ENCODE measurements at places on chromosomes 5 and 9. TPM values are rescaled to one million over a fixed set of nuclear protein-coding genes. Genes with fewer than 3 reads are reported as not detected.
A peak's percentile ranks its signal among the peaks of the same experiment; 100 is the strongest.

DNA sequence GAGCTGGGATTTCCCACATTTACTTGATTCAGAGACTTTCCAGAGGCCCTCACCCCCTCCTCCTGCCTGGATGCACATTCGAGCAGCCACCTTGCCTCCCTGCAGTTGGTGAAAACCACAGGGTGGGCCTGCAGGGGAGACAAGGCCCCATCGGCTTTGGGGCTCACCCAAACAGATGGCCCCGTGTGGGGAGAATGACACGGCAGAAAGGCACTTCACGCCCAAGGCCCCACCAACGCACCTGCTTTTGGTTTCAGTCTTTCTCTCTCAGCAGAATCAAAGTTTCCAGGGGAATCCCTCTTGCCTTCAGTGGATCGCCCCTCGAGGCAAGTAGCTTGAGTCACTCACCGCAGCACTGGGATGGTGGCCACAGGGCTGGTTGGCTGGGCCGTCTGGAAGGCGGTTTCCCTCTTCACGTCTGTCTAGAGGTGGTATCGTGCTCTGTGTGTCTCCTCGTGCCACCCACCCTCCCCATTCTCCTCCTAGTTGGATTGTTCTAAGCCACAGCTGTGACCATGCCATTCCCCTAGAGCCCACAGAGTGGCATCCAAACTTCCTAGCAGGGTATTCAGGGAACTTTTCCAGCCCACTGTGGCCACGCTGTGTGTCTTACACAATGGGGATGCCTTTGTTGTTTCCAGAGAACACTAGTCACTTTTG is 31.8 kb downstream of the SEC61B start:
- DNase-seq: no peak

Gene OSMR
- 85.6 TPM for total RNA-seq

DNA sequence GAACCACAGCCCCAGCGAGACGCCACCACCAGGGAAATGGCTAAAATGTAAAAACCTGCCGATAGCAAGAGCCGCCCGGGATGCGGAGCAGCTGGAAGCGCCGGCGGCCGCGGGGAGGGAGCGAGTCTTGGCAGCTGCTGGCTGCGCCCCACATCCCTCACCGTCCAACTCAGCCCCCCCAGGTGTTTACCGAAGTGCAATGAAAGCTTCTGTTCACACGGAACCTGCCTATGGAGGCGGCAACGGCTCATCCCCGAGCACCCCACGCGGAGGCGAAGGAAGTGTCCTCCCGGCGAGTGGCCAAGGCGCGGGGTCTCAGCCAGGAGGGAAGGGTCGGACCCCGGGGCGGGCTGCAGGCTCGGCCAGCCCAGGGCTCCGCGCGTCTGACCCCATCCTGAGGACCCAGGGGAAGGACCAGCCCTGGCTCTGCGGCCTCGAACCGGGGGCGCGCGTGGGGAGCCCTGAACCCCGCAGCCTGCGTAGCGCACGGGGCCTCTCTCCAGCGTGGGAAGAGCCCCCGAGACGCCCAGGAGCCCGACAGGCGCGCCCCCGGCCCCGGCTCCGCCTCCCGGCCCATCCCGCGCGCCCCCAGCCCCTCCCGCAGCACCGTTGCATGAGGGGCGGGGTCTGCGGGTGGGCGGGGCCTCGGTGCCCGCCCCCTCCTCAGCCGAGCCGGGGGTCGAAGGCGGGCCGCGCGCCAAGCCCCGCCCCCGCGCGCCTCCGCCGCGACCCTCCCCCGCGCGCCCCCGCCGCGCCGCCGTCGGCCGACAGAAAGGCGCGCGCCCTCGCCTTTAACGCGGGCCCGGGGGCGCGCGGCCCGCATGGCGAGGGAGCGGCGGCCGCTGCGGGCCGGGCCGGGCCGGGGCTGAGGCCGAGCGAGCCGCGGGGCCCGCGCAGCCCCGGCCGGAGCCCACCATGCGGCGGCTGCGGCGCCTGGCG is at the start of gene DIPK1B:
DIPK1B (plus strand) TSS at position 822 of the 939 bp plus-strand sequence; CDS start at position 916, 94 bp downstream.
- DNase-seq: no peak

Gene MZB1
- 5.2 TPM for total RNA-seq

Gene GRIN1
- total RNA-seq: 0.64 TPM

DNA sequence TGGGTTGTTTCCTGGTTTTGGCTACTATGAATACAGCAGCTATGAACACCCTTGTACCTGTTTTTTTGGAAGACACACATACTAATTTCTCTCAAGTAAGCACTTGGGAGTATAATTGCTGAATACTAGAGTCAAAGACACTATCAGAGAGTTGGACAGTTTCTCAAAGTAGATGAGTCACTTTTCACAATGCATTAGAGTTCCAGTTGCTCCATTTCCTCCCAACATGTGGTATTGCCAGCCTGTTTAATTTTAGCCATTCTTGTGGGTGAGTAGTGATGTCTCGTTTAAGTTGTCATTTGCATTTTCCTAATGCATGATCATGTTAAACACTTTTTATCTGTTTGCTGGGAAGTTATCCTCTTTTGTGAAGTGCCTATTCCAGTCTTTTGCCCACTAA is 81.6 kb upstream of the GDNF start:
- DNase-seq: no peak

DNA sequence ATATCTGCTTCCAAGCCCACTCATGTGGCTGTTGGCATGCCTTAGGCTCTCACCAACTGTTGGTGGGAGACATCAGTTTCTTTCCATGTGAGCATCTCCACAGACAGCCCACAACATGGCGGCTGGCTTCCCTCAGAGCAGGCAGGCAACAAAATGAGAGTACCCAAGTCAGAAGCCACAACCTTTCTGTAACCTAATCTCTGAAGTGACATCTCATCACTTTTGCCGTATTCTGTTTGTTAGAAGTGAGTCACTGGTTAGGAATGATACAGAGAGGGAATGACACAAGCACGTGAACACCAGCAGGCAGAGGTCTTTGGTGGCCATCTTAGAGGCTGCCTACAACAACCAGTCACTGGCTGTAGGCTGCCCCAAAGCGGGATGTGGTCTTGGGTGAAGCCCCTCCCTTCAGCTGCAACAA is 88.6 kb upstream of the RASGRF2 start:
- no peak for DNase-seq

Gene PGM5
- 25.0 TPM for total RNA-seq

DNA sequence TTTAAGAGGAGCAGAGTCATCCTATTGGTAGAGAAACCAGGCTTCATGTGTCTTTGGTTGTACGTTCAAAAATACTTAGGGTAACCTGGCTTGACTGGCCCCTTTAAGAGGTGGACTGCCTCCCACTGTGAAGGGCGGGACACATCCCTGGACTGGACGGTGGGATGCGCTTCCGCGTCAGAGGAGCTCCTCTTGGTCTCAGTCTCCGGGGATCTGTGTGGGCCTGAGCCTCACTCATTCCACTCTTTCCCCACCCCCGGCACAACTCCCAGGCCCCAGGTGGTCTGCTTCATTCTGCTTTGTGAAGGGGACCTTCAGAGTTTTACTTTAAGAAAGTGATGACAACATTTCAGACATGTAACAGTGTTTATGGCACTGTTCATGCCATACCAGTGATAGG is 601.1 kb downstream of the IRX1 start:
- DNase-seq: no peak

Gene SLC1A1
- total RNA-seq: 52.7 TPM

GRCh38 chr9:14433351-14434157 is 119.6 kb upstream of the NFIB start:
- DNase-seq: no peak

DNA sequence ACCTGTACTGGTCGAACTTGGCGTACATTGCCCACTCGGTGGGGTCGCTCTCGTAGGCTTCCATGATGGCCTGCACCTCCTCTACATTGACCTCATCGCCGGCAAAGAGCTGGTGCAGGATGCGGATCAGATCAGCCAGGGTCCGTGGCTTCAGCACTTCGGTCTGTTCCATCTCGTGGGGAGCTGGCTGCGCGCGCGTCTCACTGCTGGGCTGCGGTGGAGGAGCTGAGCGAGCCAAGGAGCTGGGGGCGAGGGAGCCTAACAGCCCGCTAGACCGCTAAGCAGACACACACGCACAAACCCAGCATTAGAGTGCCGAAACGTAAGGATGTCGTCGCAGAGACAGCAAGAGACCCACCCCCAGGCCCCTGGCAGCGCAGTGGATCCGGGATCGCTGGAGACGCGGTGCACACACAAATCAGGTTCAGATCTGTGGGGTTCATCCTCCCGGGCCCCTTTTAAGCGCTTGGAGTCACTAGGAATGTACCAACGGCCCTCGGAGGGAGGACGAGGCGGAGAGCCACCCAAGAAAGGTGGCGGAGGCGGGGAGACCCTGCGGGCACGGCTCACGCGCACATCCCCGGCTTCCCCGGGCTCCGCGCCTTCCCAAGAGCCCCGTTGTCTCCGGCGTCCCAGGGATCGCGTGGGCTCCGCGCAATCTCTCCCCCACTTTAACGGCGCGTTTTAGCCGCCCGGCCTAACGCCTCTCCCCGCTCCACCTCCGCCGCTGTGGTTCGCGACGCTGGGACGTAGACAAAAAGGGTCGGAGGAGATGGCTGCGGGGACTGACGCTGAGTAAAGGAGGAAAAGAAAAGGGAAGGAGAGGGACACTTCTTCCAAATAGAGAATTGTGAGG is at the start of gene CDO1:
CDO1 (minus strand) TSS at position 434 of the 856 bp plus-strand sequence; CDS start at position 172, 262 bp downstream.
- DNase-seq: peak; percentile 65

- no peak for DNase-seq
These were observed 90.3 kb upstream of the OTULINL start for GRCh38 chr5:14491015-14491915.

Gene ANKRD18B
- total RNA-seq: 1.2 TPM

GRCh38 chr5:181164076-181164952 is 16.9 kb downstream of the OR2V2 start:
- DNase-seq: no peak

GRCh38 chr5:115978779-115979178 is 16.5 kb downstream of the LVRN start:
- no peak for DNase-seq

DNA sequence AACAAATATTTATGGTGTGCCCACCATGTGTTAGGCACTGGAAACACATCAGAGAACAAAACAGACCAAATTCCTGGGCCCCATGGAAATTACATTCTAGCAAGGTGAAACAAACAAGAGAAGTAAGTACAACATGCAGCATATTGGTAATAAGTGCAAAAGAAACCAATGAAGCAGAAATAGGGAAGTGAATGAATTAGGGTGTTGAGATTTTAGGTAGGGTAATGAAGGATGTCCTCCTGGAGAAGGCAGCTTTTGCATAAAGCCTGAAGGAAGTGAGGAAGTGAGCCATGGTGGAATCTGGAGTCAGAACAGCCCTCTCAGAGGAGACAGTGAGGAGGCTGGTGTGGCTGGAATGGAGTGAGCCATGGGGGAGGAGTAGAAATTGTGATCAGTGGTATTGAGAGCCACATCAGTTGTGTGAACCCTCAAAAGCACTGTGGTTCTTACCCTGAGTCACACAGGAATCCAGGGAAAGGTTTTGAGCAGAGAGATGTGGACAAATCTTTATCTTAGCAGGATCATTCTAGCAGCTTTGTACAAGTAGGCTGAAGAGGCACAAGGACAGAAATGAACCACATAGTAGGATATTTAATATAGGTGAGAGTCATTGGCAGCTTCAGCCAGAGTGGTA is 52.7 kb upstream of the ARL15 start:
- no peak for DNase-seq

Gene FAM153A
- total RNA-seq: 4.3 TPM

GRCh38 chr9:83041771-83042170 is 21.2 kb downstream of the RASEF start:
- DNase-seq: no peak

Gene SLC9A3
- 1.0 TPM for total RNA-seq

DNA sequence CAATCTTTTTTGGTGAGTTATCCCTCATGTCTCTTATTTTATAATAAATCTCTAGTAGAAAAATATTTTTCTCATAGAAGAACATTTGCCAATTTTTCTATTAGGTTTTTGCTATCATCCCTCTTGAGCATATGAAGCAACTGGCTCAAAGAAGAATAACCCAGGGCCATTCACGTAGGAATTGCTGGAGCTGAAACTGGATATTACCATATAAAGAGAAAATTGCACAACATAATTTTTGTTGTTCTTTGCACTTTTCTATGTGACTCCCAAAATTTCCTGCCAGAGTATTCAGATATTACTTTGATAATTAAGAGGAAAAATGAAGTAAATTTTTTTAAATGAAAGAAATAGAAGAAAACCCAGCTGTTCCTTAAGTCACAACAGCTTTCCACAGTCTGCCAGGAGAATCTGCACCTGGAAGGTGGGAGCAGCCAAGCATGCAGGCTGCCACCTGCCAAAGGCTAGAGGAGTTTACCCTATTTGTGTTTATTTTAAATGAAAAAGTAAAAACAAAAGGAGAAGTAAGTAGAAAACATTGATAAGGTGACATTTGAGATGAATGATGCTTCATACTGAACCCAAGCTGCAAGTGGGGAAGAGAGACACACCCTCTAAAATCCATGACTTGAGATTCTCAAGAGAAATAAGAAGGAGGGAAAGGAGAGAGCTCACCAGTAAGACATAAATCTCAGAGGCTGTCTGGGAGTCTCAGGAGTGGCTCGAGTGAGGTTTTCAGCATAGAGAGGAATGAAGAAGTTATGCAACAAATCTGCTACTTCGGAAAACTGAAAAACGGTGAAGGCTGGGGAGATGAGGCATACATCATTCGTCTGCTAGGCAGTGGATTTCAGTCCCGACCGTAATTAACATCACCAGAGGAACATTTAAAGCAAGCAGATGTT is 31.5 kb upstream of the FREM1 start:
- DNase-seq: no peak

Gene KCTD16
- 5.1 TPM for total RNA-seq

Gene TMEM171
- 0.43 TPM for total RNA-seq

GRCh38 chr5:169796731-169797130 is 159.7 kb downstream of the DOCK2 start:
- DNase-seq: no peak

Gene ANKRD20A1
- 1.5 TPM for total RNA-seq

DNA sequence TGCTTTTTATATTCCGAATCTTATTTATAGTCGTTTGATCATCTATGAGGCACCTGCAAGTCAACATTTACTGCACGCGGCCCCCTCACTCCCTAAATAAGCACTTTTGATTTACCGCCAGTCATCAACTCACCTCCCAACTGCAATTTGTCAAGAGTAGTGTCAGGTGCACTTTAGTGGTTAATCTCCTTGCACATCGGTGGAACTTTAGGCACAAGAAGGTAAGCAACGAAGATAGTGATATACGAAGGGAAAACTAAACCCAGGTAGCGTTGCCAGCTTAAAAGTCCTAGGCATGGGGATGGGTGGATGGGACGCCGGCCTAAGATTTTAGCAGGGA is 513 bp upstream of the RNF180 start:
- no peak for DNase-seq

DNA sequence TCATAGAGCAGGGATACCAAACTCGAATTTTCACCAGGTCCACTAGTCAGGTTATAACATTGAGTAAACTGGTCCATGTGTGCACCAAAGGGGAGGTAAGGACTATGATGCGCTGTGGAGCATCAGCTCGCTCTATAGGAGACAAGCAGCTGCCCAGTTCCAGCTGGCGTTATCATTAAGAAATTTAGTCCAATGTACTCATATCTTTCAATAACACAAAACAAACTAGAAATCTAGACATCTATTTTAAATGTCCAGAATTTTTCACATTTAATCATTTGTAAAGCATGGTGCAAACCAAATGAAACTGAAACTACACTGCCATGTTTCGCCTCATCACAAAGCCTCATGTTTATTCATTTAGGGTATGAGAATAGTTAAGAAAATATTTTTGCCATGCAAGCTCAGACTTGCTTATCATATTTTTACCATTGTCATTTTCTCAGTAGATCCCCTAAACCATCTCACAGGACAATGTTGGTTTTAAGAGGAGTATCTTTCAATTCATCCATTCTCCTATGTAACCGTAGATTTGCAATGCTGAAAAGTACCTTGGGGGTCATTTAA is 50.9 kb downstream of the ZNF474 start:
- no peak for DNase-seq

Data from upper lobe of right lung (tissue), 1 donor.